Camera-type eye (tissue), 1 donor: ENCODE measurements at places on chromosomes 4 and X. TPM values are rescaled to one million over a fixed set of nuclear protein-coding genes. Genes with fewer than 3 reads are reported as not detected.

Gene INTU
- total RNA-seq = 48.4 TPM

Gene SPANXN3
- not detected for total RNA-seq

Gene CHRDL1
- 36.6 TPM for total RNA-seq

Gene WDFY3
- 205 TPM for total RNA-seq

Gene DUSP9
- total RNA-seq = not detected

Gene FAM53A
- 4.1 TPM for total RNA-seq

Gene RAB40A
- total RNA-seq = 0.77 TPM

Gene YY2
- 3.2 TPM for total RNA-seq

Gene SYNPO2
- 66.4 TPM for total RNA-seq

Gene ARMCX4
- 23.3 TPM for total RNA-seq

Gene KIF4A
- total RNA-seq = 7.6 TPM

Gene PACRGL
- total RNA-seq = 72.2 TPM

Gene CXCL8
- total RNA-seq = 4.7 TPM

Gene ETNPPL
- 0.22 TPM for total RNA-seq

Gene L1CAM
- 57.3 TPM for total RNA-seq

Gene CXCL10
- total RNA-seq = 1.4 TPM

Gene MAGEA12
- total RNA-seq = not detected

Gene TLR7
- total RNA-seq = 1.1 TPM

Gene TENM3
- 88.6 TPM for total RNA-seq

Gene RTL9
- total RNA-seq = 1.2 TPM

Gene GLUD2
- 3.7 TPM for total RNA-seq

Gene CXCL11
- not detected for total RNA-seq

Gene ERVMER34-1
- total RNA-seq = 0.60 TPM

Gene TLR6
- 2.0 TPM for total RNA-seq

Gene PLK4
- total RNA-seq = 15.7 TPM

Gene USP17L11
- total RNA-seq = not detected

Gene HTN3
- not detected for total RNA-seq
